ENCODE measurements at places on chromosomes 12 and 14.

DNA sequence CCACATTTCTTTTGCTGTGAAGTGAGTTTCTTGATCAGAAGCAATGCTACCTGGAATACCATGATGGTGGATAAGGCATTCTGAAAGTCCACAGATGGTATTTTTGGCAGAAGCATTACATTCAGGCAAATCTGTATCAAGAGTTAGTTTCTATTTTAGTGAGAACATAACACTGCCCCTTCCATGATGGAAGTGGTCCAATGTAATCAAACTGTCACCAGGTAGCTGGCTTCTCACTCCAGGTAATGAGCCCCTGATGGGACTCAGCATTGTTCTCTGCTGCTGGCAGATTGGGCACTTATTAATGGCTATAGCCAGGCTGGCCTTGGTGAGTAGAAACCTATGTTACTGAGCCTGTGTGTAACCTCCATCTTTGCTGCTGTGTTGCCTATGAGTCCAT is 80.7 kb downstream of the KCNA5 start:
- DNase-seq = no peak

GRCh38 chr14:30620178-30620577 is 1.9 kb upstream of the SCFD1 start:
- no peak for DNase-seq

DNA sequence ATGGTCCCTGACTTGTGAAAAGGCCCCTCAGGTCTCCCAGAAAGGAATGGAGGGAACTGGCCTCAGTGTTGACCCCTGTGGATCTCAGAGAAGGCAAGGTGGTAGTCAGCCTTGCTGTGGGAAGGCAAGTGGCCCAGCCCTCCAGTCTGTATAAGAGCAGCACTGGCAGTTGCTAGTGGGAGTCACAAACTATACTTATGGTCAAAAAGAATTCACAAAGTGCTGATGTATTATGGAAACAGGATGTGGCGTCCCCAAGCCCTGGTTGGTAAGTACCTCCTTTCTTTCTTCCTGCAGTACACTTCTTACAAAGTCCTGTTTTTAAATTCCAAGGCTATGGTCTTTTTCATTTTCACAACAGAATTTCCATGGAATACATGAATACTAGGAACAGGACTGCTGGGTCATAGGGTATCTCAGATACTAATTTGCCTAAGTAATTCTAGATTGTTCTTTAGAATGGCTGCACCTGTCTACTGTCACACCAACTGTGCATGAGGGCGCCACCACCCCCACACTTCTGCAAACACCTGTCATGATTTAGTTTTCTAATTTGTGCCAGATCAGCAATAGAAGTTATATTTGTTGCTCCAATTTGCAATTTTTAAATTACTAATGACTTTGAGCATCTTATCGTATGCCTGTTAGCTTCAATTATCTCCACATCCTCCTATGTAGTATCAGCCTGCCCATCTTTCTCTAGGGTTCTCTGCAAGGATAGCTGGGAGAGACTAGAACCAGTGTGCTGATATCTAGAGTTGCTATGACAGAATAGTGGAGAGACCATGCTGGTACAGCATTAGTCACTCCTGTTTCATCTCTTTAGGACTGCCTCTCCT is 40.7 kb upstream of the TMEM263 start:
- peak; percentile 11 for DNase-seq

- no peak for DNase-seq
Measured at GRCh38 chr12:4307593-4308333, 13.2 kb upstream of the TIGAR start.

- DNase-seq = no peak
Measured at GRCh38 chr14:104794631-104794992, 936 bp downstream of the AKT1 start.

- DNase-seq = no peak
Measured at GRCh38 chr14:104383088-104383995, 196.2 kb upstream of the C14orf180 start.

GRCh38 chr12:108768591-108769500 is 37.5 kb upstream of the CORO1C start:
- peak; percentile 52 for DNase-seq

GRCh38 chr12:8037947-8038346 is 5.4 kb downstream of the FOXJ2 start:
- DNase-seq = no peak

DNA sequence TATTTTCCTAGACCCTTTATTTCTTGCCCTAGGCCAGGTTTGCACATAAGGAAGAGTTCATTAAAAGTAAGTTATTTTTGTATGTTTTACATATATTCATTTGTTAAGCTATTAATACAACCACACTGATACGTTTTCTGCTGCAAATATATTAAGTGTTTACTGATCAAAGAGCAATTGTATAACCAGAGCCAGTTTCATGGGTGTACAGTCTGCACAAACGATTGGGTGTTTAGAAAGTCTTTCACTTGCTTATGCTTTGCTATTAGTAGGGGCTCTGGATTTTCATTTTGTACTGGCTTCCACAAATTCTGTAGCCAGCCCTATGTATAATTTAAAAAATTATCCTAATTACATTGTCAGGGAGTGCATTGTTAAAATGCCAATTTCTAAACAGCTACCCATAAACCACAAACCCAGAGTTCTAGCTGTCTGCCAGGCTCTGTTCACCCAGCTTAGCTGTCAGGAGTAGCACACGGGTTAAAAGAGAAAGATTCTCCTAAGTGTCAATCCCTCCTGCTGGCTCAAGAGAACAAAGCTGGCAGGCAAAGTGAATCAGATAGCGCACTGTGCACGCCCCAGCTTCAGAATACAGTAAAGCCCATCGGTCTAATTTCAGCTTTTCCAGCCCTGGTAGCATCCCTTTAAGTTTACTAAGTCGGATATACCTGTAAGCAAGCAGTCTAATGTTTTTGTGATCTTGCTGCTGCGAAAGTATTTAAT is 151.0 kb upstream of the LMO3 start:
- DNase-seq = no peak

GRCh38 chr12:53221203-53222080 is 10.6 kb downstream of the RARG start:
- DNase-seq = peak; percentile 68
